Nucleus accumbens (tissue), 56 donors: ENCODE measurements at places on chromosomes 2 and 18.

DNA sequence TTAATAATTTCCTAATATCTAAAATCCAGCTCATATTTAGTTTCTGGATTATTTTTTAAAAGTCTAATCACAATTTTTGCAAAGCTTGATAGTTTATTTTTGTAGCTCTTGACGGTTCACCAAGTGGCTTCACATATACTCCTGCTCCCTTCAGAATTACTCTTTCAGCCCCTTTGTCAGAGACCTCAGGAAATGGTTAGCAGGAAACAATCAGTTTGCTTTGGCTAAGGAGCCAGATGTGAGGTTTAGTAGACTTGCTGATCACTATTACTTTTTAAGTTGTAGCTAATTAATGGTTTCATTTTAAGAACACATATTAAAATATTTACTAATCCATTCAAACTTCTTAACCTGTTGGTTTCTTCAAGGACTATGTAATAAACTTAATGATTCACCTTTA, 2.3 kb downstream of the RBBP8 start:
- DNase-seq = no peak

DNA sequence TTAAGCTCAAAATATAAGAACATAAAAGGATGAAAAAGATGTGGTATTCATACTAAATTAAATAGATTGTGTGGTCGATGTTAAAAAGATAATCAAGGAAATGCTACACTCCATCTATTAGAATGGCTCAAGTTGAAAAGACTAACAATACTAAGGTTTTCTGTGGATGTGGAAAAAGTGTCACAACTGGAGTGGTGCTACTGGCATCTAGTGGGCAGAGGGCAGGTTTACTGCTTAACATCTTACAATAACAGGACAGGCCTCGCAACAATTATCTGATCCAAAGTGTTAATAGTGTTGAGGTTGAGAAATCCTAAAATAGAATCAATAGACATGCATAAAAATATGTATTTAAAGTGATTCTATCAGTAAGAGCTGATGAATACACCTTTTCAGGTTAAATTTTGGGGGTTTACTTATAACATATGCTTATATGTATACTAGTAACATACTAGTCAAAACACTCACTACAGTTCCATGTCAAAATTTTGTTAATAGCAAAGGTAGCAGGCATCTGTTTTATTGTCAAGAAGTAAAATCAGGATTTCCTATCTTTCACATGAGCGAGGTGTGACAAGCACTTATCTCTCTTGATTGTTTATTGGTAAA, 91.5 kb upstream of the TMEFF2 start:
- no peak for DNase-seq

- no peak for DNase-seq
These were observed 10.9 kb downstream of the ITM2C start for GRCh38 chr2:230875347-230876315.

GRCh38 chr2:102048465-102048864, 56.7 kb downstream of the IL1R2 start:
- no peak for DNase-seq

- DNase-seq = no peak
These were observed 20.8 kb downstream of the TLK1 start for GRCh38 chr2:171139860-171140259.

DNA sequence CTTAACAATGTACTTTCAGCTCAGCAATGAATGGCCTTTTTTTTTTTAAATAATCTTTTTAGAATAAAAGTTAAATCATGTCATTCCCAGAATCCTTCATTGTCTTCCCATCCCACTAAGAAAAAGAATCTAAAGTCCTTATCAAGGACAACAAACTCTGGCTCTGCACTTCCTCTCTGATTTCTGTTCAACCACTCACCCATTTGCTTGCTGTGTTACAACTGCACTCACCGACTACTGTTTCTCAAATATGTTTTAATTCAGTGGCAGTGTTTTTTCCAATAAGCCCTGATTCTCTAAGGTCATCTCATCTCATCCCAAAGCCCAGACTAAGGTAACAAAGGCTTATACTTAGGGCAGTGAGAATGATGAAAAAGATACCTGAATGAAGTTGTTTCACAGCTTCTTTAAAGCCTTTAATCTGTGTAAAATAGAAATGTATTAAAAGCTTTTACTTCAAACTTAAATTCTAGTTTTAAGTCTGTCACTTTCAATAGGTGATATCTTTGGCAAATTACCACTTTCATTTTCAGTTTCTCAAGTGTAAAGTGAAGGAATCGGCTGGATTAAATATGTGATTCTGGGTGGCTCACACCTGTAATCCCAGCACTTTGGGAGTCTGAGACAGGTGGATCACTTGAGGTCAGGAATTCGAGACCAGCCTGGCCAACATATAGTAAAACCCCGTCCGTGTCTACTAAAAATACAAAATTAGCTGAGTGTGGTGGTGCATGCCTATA, 87.6 kb downstream of the RBBP8 start:
- DNase-seq = no peak

GRCh38 chr18:8822643-8823042, 117.3 kb downstream of the MTCL1 start:
- DNase-seq = no peak

- DNase-seq = peak; percentile 62
These were observed at the start of gene ATOH8 for GRCh38 chr2:85753525-85754312. Gene ATOH8 (plus strand): TSS chr2:85753991. CDS start chr2:85754190, 199 bp downstream.

DNA sequence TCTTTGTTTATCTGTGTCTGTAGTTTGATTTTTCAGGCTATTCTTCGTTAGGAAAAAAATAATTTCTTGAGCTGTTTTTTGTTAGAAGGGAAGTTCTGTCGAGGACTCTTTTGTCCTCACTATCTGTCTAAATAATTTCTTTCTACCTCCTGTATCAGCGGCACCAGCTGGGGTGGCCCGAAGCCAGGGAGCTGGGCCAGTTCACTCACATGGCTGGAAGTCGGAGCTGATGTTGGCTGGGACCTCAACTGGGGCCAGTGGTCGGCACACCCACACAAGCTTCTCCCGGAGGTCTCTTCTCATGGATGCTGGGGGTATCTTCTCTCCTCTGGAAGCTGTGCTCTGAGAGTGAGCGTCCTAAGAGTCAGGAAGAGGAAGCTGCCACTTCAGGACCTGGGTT, 8.0 kb upstream of the PDIA6 start:
- DNase-seq = no peak

- DNase-seq = no peak
These were observed 114.5 kb downstream of the GYPC start for GRCh38 chr2:126770466-126770865.

DNA sequence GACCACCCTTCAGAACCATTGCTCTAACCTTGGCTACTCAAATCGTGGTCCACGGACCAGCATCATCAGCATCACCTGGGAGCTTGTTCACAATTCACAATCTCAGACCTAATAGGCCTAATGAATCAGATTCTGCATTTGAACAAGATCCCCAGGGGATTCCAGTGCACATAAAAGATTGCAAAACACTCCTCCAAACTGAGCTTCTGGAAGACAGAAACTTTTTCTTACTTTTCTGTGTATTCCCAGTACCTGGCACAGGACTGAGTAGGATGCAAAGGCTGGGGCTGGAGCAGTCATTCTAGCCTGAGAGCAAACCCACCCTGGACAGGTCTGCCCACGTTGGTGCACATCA, 115.1 kb upstream of the COPS8 start:
- no peak for DNase-seq

DNA sequence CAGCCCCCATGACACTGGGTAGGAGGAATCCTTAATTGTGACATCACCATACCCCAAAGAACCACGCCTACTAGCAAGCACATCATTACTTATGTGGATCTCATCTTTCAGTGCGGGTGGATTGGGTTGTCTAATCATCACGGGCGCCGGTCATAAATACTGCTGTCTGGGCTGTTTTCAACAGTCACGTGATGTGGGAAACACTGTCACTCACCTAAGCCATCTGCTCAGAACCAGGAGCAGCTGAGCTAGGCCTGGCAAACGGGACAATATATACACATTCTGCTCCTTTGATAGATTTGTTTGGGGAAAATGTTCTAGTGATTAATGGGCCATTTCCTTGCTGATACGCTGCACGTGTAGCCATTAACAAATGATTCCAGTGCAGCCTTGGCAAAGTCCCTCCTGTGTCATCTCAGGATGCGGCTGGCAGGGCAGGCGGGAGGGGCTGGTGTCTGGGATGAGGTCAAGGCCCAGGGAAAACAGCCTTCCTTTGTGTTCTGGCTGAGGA, 145.9 kb upstream of the COPS8 start:
- no peak for DNase-seq

DNA sequence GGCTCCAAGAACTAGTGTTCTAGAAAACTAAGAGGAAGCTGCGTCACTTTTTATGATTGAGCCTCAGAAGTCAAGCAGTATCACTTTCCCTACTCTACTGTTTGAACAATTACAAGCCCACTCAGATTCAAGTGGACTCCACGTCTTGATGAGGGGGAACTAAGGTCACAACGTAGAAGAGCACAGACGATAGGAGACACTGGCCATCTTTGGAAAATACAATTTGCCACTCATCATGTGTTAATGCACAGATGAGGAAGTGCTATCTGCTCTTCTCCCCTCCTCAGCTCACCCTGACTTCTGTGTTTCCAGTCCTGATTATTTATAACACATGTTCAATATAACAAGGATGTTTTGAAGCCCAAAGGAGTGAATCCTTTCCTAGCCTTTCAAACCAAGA, 76.1 kb upstream of the CYP1B1 start:
- no peak for DNase-seq

GRCh38 chr18:8928847-8929780, 173.4 kb upstream of the NDUFV2 start:
- DNase-seq = no peak

DNA sequence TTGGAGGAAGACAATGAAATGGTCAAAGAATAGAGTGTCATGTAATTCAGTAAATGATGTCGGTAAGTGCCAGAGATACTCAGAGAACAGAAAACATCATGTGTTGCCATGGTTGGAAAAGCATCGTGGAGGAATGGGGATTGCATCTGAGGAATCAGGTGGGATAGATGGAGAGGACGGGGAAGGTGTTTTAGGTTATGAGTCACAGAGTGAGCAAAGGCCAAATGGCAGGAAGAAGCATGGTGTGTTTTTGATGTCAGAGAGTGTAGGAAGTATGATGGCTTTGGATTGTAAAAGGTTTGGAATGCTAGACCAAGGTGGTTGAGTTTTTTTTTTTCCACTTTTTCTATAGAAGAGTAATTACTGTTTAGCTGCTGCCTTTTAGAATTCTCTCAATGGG, 27.5 kb upstream of the CD28 start:
- DNase-seq = no peak

DNA sequence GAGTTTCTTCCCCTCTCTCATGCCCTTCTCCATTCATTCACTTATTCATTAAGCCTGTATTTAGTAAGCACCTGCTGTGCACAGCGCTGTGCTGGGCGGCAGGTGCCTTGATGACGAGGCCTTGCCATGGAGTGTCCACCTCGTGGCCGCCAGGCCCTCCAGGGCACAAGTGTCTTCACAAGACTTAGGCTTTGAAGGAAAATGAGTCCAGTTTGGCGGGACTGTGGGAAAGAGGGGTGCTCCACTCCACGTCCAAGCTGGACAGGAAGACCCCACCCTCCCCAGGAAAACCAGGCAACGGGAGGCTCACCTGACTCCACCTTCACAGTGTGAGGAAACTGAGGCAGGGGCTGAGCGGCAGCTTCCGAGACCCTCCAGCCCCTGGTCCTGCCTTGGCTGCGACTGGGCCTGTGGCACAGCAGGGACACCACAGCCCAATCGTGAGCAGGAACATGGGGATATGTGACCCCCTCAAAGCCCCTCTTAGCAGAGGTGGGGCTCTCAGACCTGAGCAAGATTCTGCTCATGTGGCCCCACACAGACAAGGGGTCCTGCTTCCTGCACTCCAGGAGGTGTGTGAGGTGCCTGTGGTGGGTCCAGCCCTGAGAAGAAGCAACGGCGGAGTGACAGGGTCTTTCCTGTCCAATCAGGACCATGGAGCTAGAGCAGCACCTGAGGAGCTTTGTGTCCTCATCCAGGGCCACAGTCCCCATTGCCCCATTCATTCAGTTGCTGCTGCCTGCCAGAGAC, 110.3 kb upstream of the ODC1 start:
- DNase-seq = no peak

DNA sequence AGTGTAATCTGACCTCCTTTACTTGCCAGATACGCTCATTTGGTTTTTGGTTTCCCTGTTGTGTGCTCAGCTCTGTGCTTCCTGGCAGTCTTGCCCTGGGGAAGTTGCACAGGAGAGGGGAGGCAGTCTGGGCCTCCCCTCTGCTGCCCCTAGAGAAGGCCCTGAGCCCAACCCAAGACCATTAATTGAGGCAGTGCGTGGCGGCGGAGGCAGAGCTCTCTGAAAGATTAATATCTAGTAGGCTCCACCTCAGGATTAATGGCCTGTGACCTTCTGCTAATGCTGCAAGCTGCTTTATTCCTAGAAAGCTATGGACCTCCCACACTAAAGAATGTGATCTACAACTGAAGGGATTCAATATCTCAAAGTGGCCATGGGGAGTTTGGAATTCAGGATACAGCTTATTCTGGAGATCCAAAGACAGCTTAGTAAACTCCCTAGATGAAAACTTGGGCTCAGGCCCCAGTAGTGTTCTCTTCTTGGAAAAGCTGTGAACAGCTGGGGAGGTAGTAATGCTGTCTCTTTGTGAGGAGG, 41.4 kb upstream of the MAPRE2 start:
- no peak for DNase-seq

- DNase-seq = no peak
These were observed 43.8 kb downstream of the LTBP1 start for GRCh38 chr2:32990556-32990955.

DNA sequence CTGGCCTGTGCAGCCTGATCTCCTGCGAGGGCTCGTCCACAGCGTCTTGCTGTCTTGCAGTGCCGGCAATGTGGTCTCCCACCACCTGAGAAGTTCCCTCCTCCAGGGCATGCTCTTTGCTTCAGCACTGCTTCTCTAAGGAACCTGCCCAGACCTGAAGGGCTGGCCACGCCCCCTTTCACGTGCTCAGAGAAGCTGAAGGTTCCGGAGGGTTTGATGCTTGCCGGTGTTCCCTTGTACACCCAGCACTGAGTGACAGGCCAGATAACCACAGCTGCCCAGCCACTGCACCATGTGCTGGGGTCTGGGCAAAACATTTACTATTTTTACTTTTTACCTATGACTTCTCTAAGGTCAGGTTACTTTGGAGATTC, 1.7 kb upstream of the POLR2D start:
- no peak for DNase-seq

DNA sequence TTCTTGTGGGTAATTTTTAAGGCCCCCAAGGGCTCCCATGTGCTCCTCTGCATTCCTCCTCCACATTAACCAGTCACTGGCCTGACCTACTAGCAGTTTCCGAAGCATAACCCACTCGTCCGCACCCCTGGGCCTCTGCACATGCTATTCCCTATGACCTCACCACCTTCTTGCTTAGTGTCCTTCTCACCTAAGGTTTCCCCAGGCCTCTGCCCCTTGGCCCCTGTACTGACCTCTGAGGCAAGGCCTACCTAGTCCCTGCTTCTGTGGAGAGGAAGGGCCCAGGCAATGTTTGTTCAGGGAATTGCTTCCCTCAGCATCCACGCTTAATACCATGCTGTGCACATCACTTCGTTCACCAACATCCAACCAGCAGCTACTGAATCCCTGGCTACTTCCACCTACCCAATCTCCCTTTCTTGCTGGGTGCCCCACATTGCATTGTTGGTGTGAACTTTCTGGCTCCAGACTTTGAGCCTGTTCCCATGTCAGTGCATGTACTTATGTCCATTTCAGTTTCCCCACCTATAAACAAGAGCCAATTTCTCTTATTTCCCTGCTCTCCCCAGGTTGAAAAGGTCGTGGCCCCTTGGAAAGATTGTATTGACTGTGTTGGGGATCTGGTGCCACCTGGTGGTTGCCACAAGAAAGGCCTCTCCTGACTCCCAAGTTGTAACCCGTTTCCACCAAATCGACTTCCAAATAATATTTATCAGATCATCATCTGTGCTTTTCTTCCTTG, 19.2 kb upstream of the TMEM177 start:
- no peak for DNase-seq

GRCh38 chr2:119004602-119005001, 62.6 kb downstream of the MARCO start:
- DNase-seq = no peak
